ENCODE measurements at places on chromosomes 7 and 10.

DNA sequence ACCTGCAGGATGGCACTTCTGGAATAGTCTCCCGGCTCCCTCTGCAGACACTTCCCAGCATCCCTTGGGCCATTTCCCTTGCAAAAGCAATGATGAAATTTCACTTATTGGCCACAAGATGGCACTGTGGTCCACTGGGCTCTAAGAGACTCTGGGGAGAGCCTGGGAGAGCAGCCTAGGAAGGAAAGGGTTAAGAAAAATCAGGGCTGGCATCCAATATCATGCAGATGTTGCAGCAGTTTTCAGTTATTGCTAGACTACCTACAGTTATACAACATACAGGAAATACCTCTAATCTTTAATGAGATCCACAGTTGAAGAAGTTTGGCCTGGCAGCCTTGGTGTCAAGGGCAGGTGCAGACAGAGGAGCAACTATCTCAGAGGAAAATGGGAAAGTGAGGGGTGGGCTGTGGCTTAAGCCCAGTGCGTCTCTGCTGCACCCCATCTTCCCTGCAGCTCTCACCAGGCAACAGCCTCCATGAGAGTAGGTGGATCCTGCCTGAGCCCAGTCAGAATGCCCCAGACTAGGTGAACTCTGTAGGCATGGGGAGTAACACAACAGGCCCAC, 100.2 kb upstream of the PRSS58 start:
- DNase-seq, result peak; percentile 40

GRCh38 chr7:20131776-20132175, 85.4 kb downstream of the MACC1 start:
- no peak for DNase-seq

GRCh38 chr10:673492-673891, 16.0 kb downstream of the DIP2C start:
- DNase-seq, result no peak

GRCh38 chr7:140005754-140006503, 56.8 kb downstream of the PARP12 start:
- DNase-seq, result no peak

DNA sequence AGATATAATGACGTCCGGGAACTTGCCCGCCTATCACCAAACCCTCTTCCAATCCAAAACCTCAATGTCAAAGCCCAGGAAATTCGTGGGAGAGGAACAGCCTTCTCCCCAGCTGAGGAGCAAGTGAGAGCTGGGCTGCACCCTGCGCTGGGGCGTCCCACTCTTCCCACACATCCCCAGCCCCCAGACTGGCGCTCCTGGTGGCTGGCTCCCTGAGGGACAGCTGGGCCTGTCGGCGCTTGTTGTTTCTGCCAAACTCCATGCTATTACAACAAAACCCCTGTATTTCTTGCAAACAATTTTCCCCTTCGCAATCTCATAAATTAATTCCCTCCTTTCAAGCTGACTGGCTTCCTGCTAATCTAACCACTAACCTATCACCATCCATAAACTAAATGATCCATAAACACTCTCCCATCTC, 53.0 kb downstream of the GRID1 start:
- DNase-seq, result no peak

GRCh38 chr10:12377658-12378290, 28.4 kb downstream of the CAMK1D start:
- no peak for DNase-seq

DNA sequence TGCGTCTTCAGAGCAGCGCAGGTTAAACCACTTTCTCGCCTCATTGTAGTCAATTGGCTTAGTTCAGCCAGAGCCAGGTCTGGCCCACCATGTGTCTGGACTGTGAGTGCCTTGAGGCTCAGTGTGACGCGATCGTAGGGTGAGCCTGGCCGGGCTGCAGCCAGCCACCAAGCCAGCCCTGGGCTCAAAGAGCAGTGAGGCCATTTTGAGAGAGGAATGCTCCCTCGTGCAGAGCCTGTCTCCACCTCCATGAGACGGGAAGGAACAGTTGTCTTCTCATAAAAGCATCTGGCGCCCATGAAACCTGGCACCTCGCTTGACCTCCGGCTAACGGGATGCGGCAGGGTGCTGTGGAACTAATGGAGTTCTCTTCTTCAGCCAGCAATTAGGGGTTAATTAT, 34.5 kb downstream of the LHPP start:
- DNase-seq, result no peak

DNA sequence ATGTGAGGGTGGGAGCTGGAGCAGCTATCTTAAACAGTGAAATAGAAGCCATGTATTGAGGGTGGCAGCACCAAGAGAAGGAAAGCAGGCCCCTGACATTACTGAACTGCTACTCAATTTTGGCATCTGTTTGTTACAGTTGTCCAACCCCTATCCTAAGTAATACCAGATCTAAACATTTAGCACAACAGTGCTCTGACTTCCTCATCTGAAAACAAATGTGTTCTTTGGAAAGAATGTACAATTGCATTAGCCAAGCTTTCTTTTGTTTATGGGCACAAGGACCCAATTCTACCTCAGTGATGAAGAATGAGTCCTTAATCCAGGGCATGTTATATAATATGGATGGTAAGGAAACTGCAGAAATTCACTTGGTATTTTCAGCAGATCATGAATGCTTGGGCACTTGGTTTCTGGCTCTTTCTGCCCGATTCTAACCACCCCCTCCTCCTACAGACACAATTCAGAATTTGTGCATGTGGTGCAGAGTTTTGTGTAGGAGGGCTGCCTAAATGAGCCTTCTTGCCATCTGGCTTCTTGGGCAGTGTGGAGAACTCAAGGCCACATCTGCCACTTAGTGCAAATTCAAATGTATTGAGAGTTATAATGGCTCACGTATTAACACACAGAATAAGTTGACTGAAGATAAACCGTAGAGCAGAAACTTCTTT, 36.9 kb upstream of the KMT2E start:
- DNase-seq, result no peak

DNA sequence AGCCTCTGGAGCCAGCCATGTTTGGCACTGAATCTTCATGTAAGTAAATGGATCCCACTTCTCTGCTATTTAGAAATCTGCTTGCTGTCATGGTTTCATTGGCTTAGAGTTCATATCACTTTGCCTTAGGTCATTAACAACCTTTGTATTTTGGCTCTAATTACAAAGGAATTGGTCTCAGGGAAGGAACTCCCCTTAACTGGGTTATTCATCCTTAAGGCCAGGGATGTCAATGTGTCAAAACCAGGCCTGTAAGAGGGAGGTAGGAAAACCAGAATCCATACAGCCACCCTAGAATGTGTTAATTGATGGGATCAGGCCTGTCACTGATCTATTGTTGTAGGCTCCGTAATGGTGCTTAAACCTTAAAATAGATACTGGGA, 67.3 kb downstream of the ST7 start:
- DNase-seq, result no peak

Measured in LNCaP clone FGC (cell line).